Stimulated activated CD8-positive, alpha-beta memory T cell treated with anti-CD3 and anti-CD28 coated beads, Interleukin-15, amount 100 ng/mL, for 4 hours (primary cell): ENCODE measurements at places on chromosomes 1 and 21.

GRCh38 chr1:182927693-182928433, 25.1 kb downstream of the SHCBP1L start:
- DNase-seq, result no peak

- DNase-seq, result no peak
Observed at GRCh38 chr1:56081173-56081572, 498.2 kb downstream of the PLPP3 start.

- no peak for DNase-seq
Observed at GRCh38 chr1:155018617-155019348, 14.8 kb downstream of the DCST2 start.

- DNase-seq, result no peak
Observed at GRCh38 chr1:106063510-106063909, 993.0 kb upstream of the PRMT6 start.

DNA sequence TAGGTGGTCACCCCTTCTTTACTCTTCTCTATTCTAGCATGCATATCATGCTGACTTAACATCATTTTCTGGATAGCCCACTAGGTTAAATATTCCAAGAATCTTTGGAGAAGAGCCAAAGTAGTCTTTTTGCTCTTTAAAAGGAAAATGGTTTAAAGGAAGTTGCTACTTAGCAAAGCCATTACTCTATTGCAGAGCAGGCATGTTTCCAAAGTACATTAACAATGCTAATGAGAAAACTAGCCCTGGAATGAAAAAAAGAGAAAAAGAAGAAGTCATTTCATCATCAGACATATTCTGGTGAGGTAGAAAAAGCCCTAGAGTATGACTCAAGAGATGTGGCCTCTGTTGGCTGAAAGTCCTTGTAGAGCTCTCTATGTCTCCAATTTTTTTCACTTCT, 74.0 kb downstream of the NUF2 start:
- no peak for DNase-seq

GRCh38 chr1:173042806-173043205, 7.9 kb downstream of the TNFSF18 start:
- no peak for DNase-seq

DNA sequence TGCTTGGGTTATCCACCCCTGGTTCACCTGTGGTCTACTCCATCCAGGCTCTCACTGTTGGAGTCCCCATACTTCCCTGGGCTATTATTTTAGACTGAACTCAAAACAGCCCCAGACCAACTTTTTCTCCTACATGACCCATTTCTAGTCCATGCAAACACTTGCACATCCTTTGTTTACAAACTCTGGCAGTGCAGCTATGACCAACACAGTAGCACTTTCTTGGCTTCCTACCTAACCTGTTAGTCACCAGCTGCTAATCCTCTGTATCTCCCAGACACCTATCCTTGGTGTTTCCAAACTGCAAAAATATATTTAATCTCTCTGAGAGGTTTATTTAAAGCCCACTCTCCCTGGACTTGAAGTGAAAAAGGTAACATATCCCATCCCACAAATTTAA, 90.8 kb downstream of the DDAH1 start:
- DNase-seq, result no peak

GRCh38 chr1:111570781-111571181, 48.8 kb upstream of the RAP1A start:
- peak; percentile 3 for DNase-seq

DNA sequence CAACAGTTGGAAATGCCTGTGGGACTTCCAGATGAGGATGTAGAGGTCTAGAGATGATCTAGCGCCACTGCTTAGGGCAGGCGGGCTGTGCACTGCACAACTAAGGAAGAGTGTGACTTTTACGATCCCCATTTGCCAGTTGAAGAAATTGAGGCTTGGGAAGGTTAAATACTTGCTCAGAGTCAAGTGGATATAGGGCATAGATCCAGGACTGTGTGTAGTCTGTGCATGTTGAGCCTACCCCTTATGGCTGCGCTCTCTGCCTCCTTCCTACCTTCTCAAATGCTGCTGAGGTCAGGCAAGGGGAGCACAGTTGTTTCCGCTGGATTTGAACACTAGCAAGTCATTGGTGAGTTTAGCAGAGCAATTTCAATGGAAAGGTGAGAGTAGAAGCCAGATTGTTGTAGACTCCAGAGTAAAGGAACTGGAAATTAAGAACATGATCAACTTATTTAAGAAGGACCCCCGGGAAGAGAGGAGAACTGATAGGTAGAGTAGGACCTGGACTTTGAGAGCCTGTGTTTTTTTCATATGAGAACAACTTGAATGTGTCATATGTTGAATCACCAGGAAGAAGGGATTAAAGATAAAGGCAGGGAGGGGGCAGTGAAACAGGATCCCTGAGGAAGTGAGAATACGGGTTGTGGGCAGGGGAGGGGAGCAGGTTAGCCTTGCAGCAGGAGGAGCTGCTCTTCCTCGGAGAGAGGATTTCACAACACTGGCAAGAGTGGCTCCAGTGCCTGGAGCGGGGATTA, 2.7 kb downstream of the CAPN2 start:
- DNase-seq, result no peak

GRCh38 chr1:242187816-242188215, 188.9 kb upstream of the MAP1LC3C start:
- no peak for DNase-seq

DNA sequence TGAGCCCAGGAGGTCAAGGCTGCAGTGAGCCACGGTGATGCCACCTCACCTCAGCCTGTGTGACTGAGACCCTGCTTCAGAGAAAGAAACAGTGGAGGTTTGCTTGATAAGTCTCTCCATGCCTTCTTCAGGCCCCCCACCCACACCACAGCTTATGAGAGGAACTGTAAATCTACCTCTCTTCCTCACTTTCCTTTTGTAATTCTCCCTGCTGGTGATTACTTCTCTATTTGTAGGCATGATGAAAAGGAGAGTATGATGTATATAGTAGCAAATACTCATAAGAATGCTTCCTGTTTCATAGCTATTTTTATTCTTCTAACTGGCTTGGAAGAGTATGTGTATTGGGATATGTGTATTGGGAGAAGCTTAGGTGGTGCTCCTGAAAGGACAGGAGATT, 186.3 kb downstream of the VPS13D start:
- DNase-seq, result no peak

GRCh38 chr1:228795596-228795995, 60.3 kb downstream of the RHOU start:
- no peak for DNase-seq

GRCh38 chr1:222792744-222793143, 22.1 kb upstream of the DISP1 start:
- DNase-seq, result no peak

DNA sequence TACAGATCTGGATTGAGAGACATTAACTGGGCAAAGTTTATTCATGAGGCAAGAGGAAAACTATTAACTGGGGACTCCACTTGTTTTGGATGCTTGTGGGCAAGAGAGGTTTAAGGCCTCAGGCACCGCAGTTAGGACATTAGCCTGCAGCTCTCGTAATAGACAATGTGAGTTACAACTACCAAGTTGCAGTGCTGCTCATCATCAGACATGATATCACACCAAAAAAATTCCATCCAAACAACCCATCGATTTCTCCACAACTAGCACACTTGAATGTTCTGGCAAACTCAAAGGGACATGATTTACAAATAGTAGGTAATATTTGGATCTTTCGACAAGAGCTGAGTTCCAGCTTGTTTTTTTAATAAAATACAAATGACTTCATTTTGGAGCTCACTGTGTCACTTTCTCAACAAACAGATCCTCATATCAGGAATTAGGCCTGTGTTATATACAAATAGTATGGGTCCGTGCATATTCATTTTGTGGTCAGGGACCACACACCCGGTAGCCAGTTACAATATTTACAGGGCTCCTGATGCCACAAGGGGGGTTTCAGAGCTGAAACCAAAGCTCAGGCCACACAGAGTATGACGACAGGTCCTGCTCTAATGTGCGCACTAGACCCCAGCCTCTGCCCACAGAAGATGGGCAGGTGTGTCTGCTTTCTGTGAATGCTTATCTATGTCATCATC, 128.0 kb downstream of the TGFBR3 start:
- no peak for DNase-seq

DNA sequence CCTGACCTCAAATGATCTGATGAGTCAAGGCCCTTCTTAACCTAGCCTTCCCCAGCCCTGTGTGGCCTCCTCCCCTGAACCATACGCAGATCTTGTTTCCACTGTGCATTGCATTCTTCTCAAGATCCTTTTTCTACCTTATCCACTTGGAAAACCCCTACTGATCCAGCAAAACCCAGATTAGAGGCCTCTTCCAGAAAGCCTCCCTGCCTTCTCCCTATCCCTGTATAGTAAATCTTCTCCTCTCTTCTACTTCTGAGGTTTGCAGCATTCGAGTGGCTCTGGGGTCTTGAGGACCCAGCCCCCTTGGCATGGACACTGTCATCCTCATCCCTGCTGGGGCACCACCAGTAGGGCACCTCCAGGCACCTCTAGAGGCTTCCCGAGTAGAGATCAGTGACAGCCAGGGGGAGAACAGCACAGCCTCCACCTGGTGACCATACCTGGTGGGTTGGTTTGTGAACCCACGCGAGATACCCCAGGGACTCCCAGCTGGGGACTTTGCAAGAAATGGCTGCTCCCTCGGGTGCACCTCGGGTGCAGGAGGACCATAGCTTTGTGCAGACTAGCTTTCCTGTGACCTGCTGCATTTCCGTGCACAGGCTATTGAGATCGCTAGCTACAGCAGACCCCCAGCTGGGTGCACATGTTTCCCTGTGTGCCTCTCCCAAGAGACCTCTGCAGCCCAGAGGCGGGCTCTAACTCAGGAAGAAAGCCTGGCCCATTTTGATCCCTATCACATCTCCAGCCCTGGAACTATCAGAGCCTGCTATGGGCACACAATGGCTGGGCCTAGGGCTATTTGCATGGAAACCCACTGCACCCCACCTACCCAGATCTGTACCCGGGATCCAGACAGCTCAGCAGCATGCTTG, 34.2 kb downstream of the MATN1 start:
- no peak for DNase-seq

- peak; percentile 18 for DNase-seq
Observed at GRCh38 chr1:20184997-20185833, 681 bp upstream of the UBXN10 start.

GRCh38 chr1:215243345-215244054, 161.0 kb downstream of the KCNK2 start:
- DNase-seq, result no peak

DNA sequence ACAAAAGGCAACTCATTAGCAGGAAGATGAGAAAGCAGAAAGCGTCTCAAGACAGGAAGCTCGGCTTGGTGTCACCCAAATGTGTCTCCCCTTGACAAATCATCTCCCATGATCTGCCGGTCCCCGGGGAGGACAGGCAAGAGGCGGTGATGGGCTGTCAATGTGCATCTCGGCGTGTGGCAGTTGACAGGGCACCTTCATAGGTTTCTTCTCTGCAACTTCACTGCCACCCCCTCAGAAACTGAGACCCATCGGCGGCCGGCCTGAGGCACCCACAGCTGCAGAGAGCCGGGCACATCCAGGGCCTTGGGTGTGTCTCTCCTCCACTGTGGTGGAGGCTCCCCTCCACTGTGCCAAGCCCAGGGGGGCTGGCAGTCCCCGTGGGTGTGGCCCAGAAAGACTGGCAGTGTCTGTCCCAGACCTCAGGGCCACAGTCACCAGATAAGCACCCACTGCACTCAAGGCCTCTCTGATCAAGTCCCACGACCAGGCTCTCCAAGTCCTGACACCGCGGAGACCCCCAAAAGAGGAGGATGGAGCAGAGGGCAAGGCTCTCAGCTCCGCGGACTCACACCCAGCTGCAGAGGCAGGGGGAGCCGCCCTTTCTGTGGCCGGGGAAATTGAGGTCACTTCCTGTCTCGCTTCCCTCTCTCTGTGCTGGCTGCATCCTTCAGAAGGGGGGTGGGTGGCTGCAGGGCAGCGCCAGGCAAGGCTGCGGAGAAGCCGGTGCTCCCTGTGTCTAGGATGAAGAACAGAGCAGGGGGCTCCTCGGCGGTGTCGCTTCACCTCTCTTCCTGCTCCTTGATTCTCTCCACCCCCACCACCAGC, 39.6 kb upstream of the LBR start:
- DNase-seq, result peak; percentile 61

GRCh38 chr1:236064674-236065508, at the start of gene NID1:
Gene NID1, minus strand, starts transcription at chr1:236065090. Its CDS starts 11 bp downstream, at chr1:236065079.
- DNase-seq, result no peak

DNA sequence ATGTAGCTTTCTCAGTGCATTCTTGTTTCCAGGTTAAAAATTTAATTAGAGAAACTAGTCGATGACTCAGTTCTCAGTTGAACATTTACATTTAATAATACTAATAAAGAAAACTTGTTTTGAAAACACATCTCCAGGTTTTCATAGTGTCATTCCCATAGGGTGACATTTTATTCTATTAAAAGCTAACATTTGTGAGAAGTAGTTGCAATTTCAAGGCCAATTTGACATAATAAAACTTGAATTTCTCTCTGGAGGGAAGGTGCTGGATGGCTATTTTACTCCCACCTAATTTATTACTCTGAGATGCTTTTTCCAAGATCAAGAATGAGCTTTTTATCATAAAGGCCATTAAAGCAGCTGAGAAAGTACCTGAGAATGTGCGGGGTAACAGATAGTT, 16.6 kb downstream of the HUNK start:
- no peak for DNase-seq

DNA sequence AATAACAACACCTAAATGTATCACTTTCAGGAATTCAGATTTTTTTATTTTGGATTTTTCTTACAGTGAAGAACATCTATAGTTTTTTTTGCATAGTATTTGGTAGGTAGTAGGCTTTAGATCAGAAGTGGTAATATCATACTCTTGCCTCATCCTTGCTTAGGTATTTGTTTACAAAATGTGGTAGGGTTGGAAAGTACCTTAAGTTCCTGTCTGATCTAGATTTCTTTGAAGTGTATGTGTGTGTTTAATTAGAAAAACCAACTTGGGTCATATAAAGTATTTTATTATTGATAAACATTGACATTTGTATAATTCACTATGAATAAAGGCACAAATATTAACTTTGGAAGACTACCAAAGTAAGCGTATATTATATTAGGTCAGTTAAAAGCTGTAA, 85.3 kb upstream of the GPR88 start:
- DNase-seq, result no peak

- DNase-seq, result no peak
Observed at GRCh38 chr1:94039514-94039870, 81.5 kb downstream of the ABCA4 start.

DNA sequence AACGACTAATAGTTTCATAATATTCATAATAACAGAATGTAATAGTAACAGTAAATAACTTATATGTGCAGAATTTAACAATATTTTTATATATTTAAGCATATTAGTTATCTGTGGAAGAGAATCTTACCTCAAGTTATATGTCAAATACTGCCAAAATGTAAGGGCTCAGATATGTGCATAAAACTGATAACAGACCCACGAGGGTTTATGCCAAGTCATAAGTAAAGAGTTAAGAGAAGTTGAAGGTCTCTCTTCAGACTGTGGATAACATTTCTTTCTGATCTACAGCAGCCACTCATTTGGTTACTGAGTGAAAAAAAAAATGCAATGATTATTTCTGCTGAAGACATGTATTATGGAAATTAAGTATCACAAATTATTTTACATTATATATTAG, 1167.8 kb upstream of the NCAM2 start:
- no peak for DNase-seq

DNA sequence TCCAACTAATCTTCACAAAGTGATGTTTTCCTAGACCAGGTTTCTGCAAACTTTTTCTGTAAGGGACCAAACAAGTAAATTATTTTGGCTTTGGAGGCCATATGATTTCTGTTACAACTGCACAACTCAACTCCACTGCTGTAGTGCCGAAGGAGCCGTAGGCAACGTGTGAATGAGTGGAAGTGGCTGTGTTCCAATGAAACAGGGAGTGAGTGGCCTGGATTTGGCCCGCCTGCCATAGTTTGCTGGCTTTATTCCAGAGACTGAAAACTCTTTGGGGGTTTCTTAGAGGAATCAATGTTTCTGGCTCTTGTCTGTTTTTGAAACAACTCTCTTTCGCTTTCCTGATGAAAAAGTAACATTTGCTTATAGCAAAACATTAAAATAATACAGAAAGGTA, 12.6 kb upstream of the ACTL8 start:
- DNase-seq, result no peak
